ENCODE measurements at places on chromosomes 7 and 10.

GRCh38 chr10:130764651-130765050 is 546.9 kb downstream of the TCERG1L start:
- no peak for DNase-seq

DNA sequence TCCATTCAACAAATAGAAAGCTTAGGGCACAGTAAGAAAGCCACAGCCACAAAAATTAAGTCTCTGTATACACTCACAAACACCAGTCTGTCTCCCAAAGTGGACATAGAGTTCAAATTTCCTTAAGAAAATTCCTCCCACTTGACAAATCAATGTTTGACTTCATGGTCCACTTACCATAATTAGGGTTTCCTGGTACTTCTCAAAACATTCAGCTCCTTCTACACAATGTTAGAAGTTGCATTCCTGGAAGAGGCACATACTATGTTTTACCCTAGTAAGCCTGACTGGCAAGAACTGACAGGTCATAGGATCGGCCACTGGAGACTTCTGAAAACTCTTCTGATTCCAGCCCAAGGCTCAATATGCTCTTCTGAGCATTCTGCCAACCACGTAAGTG is 70.5 kb downstream of the CPXM2 start:
- no peak for DNase-seq

DNA sequence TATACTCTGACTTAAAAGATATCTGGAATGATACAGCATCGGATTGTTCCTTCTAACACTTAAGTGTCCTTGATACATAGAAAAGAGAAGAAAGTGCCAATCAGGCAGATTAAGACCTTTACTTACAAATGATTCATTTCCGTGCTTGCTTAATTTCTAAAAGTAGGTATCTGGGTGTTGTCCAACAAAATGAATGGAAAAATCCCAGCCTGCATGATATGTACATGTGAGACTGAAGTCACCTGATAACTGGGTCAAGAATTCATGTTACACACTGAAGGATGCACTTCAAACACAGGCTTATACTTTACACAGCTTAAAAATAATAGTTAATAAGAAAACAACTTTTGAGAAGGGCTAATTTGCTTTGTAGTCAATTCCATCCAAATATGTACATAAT is 25.2 kb upstream of the PLXDC2 start:
- DNase-seq: no peak

DNA sequence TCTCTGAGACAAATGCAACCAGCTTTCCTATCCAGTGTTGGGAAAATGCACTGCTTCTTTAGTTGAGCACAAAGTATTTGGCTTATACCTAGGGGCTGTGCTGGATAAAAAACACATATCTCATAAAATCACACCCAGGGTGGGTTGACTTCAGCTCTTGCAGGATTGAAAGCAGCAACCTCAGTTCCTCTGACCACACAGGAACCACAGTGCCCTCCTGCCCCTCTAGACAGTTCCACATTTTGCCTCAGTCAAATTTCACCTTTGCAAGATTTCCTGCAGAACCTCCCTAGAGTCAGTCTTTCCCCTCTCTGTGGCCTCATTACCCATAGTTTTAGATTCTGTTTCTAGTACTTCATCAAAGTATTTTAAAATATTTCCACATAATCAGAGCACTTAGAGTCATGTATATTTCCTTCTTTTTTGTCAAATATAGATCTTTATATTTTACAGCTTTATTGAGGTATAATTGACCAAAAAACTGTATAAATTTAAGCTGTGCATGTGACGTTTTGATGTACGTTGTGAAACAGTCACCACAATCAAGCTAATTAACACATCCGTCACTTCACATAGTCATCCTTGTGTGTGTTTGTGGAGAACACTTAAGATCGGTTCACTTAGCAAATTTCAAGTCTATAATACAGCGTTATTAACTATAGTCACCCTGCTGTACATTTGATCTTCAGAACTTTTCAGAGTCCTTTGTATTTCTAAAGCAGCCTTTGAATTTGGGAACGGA is 37.0 kb upstream of the EGR2 start:
- no peak for DNase-seq

GRCh38 chr7:73496626-73497025 is 25.5 kb downstream of the BAZ1B start:
- DNase-seq: no peak

- DNase-seq: no peak
These were observed 9.3 kb upstream of the HUS1 start for GRCh38 chr7:47988496-47989386.

DNA sequence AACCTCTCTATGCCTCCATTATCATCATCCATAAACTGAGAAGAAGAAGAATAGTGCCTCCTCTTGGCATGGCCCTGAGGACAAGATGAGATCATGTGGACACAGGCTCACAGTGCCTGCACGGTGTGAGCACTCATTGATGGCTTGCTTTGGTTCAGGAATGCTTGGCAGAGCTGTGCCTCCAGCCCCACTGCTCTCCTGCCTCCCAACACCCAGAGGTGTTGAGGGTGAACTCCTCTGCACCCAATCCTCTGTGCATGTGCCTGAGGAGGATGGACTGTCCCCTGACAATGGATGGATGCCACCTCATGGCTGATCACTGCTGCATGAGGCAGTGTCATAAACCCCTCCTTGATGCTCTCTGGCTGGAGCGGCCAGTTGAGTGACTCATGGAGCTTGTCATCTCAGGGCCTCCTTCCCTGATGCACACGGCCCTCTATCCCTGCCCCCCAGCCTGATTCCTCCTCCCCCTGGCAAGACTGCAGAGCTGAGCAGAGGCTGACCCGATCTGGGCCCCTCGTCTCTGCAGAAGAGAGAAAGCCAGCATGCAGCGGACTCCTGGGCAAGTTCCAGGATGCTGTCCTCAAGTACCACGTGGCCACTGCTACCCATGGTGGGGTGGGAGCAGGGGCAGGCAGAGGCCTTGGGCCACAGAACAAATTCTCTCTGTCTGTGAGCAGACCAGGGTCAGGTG is 136.3 kb downstream of the KCNMA1 start:
- DNase-seq: peak; percentile 98

DNA sequence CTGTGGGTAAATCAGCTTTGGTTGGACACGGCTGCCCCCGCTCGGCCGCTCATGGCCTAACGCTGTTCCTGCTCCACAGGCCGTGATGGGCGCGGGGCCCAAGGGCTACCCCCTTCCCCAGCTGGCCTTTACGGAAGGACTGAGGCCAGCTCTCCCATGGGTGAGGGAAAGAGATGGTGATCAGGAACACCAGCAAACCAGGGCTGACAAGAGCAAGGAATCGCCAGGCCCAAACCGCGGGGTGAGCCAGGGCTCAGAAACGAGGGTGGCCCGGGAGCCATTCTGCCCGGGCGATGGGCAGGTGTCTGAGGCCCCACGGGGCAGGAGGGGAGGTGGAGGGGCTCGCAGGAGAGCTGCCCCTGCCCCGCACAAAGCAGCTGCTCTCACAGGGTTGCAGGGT is 26.6 kb downstream of the GPER1 start:
- DNase-seq: no peak

DNA sequence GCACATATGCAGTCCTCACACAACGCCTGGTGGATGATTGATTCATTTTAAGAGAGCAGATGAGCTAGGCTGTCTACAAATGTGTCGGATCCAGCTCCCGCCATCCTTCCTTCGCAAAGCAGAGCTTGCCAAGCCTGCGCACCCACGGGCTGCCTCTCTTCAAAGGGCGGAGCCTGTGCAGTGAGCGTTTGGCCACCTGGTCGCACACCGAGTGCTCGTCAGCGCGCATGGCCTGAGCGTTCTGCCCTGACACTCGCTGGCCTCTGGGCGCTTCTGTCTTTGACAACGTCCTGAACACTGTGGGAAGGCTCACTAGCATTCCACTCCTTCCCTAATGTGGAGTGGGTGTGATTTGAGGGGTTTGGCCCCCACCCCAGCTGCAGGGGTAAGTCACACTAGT is 47.1 kb upstream of the TMEM72 start:
- peak; percentile 24 for DNase-seq

DNA sequence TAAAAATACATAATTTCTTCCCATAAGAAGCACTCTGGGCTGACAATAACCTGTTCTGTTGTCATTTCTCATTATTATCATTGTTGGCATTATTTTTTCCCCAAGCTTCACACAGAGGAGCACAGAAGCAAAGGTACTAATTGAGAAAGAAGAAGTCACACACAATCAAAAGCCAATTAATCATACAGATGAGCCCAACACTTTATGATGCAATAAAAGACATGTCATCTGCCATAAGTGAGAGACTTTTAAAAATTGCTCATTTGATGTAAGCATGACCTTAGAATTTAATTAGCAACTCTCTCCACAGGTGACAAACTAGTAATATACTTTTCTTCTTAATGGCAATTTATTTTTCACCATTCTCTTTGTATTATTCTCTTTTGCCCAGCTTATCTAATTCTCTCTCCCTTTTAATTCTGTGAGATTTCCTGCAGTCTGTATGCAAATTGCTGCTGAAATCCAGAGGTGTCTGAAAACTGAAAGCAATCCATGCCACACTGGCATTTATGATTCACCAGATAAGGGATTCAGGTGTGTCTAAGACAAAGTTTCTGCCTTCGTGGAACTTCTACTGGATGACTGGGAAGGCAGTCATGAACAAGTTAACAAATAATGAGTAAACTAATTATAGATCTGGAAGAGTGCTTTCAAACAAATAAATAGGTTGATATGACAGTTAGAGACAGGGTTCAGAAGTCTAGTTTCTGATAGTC is 203.5 kb downstream of the CHCHD3 start:
- no peak for DNase-seq

GRCh38 chr10:125331056-125331455 is 170.7 kb upstream of the CTBP2 start:
- DNase-seq: no peak

DNA sequence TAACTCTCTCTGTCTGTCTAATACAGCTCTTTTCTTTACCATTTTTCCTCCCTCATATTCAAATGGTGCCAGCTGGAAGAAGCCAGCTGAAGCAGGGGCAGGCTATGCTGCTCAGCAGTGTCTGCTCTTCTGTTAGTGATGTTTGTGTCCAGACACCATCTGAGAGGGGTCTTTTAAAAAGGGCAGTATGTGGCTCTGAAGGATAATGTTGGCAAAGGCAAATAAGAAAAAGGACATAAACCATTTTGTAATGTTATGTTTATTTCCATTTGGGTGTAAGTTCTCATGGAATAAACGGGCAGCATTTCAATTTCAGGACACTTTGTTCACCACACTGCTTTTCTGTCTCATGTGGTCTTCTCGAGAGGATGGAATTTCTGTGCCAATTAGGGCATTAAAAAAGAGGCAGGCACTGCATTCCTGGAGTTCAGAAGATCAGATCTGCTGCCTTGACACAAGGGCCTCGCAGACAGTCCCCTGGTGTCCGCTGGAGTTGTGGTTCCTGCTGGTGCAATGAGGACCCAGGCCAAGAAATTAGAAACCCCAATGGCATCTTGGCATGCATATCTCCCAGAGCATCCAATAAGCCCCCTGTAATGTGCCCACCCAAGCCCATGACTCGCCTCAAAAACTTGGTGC is 109.0 kb upstream of the ELMO1 start:
- no peak for DNase-seq

DNA sequence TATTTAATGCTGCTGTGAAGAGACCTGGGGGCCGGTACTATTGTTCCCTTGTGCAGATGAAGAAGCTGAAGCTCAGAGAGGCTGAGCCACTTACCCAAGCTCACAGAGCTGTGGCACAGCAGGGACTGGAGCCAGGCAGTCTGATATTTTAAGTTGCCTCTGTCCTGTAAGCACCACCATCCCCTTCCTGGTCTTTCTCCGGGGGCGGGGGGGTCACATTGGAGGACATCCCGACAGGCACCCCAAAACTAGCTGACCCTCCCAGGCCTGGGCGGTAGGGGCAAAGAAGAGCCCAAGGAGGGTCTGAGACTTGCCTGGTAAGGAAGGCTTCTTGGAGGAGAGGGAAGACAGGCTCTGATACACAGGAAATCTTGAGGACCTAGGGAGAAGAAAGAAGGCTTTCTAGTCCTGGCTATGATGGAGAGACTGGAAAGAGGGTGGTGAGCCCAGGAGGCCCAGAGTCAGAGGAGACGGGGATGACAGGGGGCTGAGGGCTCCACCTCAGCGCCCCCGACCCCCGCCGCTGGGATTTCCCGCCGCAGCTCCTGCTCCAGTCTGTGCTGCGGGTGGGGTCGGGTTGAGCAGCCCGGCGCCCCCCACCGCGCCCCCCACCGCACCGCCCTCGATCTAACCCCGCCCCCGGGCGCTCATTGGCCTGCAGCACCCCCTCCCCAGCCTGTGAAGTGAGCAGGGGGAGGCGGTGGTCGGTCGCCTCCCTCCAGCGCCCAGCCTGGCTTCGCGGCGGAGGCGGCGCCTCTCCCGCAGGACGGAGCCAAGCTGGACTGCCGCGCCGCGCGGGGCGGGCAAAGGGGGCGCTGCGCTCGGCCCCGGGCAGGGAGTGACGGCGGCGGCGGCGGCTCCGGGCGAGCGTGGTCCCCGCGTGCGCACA is at the start of gene ADCYAP1R1:
Gene ADCYAP1R1, plus strand, starts transcription at position 711 of the 889 bp plus-strand sequence. CDS start 10,957 bp downstream, outside the sequence.
- DNase-seq: no peak

- DNase-seq: no peak
These were observed 67.9 kb downstream of the CACNA2D1 start for GRCh38 chr7:82375713-82376112.

DNA sequence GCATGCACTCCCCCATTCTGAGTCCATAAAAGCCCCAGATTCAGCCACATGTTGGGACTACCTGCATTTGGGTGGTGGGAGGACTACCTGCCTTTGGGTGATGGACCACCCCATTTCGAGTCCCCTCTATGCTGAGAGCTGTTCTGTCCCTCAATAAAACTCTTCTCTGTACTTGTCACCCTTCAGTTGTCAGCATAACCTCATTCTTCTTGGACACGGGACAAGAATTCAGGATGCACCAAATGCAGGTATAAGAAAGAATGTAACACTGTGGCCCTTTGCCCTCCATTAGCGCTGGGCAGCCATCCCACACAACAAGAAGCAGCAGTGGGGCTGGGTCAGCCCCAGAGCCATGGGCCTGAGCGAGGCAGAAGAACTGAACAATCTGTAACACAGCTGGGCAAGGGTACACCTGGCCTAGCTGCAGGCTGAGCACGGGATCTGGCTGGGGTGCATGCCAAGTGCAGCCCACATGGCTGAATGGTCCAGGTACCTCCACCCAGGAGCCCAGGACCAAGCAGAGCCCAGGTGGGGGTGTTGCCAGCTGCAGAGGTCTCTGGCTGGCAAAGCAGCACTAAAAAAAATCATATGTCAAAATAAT is 1344.3 kb upstream of the LRRTM3 start:
- DNase-seq: no peak

GRCh38 chr7:55278321-55278720 is 86.8 kb upstream of the LANCL2 start:
- DNase-seq: no peak

- peak; percentile 60 for DNase-seq
These were observed 39.2 kb downstream of the ST8SIA6 start for GRCh38 chr10:17415046-17415658.

- DNase-seq: peak; percentile 48
These were observed 7.2 kb downstream of the NFE2L3 start for GRCh38 chr7:26159243-26159642.

GRCh38 chr10:43846187-43846680 is 197.6 kb upstream of the ZNF32 start:
- peak; percentile 85 for DNase-seq

GRCh38 chr7:2445047-2445446 is 31.2 kb downstream of the GRIFIN start:
- no peak for DNase-seq

GRCh38 chr7:1078985-1079384 is 8.9 kb upstream of the GPER1 start:
- DNase-seq: no peak

GRCh38 chr7:123615344-123615743 is 13.7 kb downstream of the ASB15 start:
- DNase-seq: peak; percentile 65

- no peak for DNase-seq
These were observed 22.9 kb upstream of the LARP4B start for GRCh38 chr10:954396-954795.

GRCh38 chr7:51640841-51641240 is 324.2 kb upstream of the COBL start:
- DNase-seq: no peak

GRCh38 chr10:17648243-17649035 is 4.5 kb downstream of the STAM start:
- no peak for DNase-seq
